ENCODE measurements at places on chromosomes 12 and 14.

DNA sequence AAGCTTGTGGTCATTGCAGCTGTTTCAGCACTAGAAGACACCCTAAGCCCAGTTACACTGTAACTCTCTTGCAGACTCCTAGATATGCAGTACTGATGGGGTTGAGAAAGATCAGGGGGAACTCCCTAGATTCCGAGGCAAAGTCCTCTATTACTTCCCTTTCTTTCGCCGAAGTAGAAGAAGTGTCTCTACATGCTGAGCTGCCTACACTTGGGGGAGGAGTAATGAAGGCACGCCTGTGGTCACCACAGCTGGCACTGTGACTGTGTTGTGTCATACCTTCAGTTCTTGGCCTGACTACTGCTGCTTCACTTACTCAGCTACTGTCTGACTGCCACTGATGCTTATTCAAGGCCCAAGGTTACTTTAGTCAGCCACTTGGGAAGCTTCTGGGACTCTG lies 35.1 kb upstream of the RPL10L start:
- no peak for DNase-seq

DNA sequence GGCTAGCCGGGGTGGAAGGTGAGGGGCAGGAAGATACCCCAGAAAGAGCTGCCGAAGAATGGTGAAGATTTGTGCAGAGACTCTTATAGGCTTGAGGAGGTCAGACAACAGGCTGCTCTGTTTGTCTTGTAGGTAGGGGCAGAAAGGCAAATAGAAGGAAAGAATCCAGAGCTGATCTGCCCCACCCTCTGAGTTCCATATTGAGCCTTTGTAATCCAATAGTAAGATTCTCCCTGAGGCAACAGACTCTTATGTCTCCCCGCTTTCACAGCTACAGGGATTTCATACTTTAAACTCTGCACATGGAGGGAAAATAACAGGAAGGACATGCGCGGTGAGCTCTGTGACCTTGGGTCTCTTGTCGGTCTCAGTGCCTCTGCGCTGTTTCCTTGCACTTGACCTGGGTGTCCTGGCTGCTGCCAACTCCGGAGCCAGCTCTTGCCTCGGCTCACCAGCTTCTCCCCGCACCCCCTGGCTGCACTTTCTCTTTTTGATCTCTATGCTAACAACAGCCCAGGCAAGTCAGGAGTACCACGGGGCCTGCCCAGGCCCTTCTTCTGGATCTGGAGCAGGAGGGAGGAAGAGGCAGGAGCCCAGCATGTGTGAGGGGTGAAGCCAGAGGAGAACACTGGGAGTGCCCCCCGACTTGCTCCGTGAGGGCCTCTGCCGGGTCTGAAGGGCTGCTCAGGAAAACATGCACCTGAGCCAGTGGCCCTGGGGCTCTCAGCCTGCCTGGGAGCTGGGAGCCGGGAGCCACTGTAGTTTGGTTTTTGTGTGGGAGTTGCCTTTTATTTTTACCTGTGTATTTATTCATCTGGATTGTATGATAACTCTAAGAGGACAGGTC lies 75.8 kb downstream of the PPP1R36 start:
- DNase-seq, result no peak

DNA sequence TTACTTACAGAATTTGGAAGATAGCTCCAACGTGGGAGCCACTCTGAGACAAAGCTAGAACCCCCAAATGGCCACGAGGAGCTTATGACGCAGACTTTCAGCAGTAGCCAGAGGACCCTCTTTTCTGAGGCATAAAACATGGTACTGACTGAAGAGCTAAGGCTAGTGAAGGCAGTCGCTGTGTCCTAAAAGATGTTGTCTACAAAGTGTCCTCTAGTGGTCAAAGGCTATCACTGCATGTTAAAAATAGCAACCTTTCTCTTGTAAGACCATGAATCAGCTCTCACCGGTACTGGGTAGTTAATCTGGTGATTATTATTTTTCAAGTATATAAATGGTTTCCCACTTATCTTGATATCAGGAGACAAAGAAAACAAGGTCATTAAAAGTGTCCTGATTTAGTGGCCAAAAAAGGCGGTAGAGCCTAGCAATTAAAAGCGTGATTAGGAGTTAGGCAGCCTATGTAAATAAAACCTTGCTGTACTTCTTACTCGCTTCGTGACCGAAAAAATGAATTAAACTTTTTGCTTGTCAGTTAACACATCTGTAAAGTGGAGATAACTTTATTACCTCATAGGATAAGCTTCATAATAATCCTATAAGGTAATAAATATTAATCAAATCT lies 47.0 kb upstream of the LGR5 start:
- DNase-seq, result no peak

GRCh38 chr14:104326848-104327247 lies 188.5 kb downstream of the KIF26A start:
- DNase-seq, result no peak

DNA sequence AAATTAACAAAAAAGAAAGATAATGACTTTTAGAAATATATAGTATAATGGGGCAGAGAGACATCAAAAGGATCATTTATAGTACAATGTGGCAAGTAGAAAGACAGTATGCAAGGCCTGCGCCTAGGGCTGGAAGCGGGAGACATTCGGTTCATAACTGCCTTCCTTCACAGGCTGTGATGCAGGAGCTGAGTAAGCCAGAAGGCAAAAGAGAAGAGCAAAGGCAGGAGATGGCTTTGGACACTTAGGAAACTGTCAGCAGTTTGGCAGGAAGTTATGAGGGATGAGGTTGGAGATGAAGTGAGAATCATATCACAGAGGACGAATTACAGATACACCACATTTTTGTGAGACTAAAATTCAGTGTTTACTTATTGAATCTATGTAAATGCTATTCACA lies 97.8 kb downstream of the EPS8 start:
- DNase-seq, result no peak

- DNase-seq, result no peak
Observed at GRCh38 chr14:80468331-80469122, 257.2 kb upstream of the DIO2 start.

- DNase-seq, result no peak
Observed at GRCh38 chr12:88432531-88433490, 147.5 kb downstream of the KITLG start.

- no peak for DNase-seq
Observed at GRCh38 chr12:125402874-125403789, 337.9 kb downstream of the AACS start.

GRCh38 chr12:76643438-76643837 lies 83.9 kb upstream of the OSBPL8 start:
- no peak for DNase-seq

DNA sequence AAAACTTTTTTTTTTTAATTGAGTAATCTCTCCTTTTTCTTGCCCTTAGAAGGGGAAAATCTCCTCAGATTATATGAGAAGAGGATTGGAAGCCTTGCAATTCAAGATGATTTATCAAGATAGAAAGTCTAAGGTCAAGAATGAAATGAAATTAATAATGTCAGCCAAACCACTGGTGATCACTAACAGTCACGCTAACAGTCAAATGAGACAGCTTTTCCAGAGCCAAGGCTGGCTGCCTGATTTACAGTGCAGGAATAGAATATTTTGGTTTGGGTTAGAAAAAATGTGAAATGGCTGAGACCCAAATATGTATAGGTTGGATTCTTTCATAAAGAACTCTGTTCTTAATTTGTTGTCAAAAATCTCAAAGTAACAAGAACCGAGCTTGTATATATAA lies 204.3 kb downstream of the PPM1H start:
- no peak for DNase-seq

DNA sequence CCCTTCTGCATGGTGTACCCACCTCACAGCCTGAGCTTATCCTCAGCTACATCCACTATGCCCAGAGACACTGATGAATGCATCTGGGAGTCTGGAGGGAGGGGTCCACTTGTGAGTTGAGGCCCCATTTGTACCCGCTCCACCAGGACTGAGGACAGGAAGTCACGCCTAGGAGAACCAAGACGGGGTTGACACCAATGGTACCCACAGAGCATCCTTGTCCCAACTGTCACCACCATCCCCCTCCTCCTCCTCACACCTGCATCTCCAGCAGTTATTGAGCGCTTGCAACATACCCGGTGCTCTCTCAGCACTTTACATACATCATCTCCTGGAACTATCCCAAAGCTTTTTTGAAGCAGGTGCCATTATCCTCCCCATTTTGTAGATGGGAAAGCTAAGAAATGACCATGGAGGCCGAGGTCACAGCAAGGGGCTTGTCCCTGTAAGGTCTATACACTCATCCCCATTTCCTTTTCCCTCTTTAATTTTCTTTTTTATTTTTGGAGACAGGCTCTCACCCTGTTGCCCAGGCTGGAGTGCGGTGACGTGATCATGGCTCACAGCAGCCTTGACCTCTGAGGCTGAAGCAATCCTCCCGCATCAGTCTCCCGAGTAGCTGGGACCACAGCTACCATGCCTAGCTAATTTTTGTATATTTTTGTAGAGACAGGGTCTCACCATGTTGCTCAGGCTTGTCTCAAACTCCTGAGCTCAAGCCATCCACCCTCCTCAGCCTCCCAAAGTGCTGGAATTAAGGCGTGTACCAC lies 31.7 kb downstream of the DGLUCY start:
- no peak for DNase-seq

GRCh38 chr14:93926873-93927799 lies at the start of gene FAM181A:
TSS of gene FAM181A (plus strand) at chr14:93927344. CDS start at chr14:93928286, 942 bp downstream.
- DNase-seq, result no peak

DNA sequence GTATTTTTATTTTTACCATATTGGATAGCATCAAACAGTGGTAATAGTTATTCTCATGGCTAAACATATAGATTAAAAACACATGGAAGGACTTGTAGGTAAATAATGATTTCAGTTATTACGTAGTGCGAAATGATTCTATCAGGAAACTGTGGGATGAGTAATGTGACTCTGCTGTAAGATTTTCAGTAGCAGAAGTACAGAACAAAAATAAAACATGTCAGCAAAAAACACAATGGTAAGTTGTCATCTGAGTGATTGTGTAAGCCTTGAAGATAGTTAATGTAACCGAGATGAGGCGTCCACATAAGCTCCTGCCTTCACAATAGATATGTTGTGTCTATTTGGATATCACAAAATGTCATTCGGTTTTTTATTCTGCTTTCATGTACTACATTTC lies 99.8 kb downstream of the BORCS5 start:
- no peak for DNase-seq

DNA sequence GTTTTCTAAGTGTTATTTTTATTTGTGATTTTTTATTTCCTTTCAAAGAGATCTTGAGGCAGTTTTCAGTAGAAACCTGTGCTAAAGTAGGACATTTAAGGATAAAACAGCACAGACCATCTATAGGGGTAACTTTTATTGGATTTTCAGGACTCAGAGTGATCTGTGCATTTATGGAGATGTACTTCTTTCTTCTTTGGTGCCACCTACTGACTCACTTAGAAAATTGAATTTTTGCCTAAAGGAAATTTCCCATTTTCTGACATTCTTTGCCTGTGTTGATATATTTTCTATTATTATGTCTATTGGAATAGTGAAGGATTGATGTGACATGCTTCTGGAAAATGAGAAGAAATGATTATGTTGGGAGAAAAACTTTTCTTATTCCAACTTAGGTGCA lies 113.0 kb downstream of the UNC79 start:
- no peak for DNase-seq

- DNase-seq, result no peak
Observed at GRCh38 chr14:104372390-104373054, 207.0 kb upstream of the C14orf180 start.

- DNase-seq, result no peak
Observed at GRCh38 chr14:44962334-44963043, 499 bp downstream of the TOGARAM1 start.

- no peak for DNase-seq
Observed at GRCh38 chr12:64450711-64451486, 1.0 kb upstream of the TBK1 start.

DNA sequence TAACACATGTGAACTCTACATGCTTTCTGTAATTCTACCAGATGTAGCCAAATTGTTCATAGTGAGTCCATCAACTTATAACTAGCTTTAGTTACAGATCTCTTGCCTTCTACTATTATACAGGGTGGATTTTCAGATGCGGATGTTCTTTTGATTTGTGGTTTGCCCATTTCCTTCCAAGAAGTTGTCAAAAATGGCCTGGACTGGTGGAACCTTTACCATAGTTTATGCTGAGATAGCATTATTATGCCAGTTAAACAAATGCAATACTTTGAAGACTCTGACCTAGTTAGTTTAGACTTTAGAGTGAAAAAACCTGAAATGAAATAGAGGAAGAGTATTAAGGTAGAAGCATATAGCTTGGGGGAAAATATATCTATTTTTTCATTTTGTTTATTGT lies 27.4 kb upstream of the CFL2 start:
- DNase-seq, result no peak

DNA sequence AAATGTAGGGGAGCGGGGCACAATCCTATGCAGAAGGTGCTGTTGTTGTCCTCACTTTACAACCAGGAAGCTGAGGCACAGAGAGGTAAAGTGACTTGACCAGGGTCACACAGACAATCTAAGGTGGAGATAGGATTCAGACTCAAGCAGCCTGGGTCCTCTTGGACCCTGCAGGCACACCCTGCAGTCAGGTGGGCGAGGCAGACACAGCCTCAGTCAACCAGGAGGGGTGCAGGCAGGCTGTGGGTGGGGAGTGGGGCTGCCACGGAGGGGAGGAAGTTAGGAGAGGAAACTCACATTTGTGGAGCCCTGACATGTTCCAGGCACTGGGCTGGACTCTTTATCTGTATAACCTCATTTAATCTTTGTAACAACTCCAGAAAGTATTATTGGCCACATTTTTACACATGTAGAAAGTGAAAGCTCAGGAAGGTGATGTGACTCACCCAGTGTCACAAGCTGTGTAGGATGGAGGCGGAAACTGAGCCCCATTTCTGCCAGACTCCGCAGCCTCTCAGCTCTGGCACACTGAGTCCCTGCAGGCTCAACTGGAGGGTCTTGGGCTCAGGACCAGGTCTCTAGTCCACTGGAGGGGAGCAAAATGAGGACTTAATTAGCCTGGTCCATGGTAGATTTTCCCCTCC lies 24.9 kb upstream of the CHGA start:
- DNase-seq, result no peak

DNA sequence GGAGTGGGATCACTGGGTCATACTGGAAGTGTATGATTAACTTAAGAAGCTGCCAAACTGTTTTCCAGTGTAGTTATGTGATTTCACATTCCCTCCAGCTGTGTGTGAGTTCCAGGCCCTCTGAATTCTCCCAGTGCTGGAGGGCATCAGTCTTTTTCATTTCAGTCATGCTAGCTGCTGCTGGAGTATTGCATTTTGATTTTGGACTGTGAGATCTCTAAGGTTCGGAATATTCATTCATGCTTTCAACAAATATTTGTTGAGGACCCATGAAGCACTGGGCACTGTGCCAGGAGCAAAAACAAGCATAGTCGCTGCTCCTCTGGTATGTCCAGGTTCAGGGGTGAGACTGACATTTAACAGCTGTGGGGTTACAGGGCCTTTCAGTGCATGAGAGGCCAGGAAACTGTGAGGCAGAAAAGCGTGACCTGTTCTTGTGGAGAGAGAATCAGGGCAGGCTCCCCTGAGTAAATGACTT lies 133.2 kb downstream of the SCARB1 start:
- DNase-seq, result no peak

- no peak for DNase-seq
Observed at GRCh38 chr12:119956047-119956446, 33.0 kb upstream of the BICDL1 start.

- DNase-seq, result no peak
Observed at GRCh38 chr12:88638388-88638787, 58.1 kb upstream of the KITLG start.

GRCh38 chr14:54486685-54487084 lies 2.1 kb downstream of the GMFB start:
- no peak for DNase-seq

Data from cortex of kidney (tissue), 1 donor.